ENCODE measurements at places on chromosomes 4 and X.

- DNase-seq = no peak
Observed at GRCh38 chrX:109281483-109282275, 200.2 kb downstream of the GUCY2F start.

DNA sequence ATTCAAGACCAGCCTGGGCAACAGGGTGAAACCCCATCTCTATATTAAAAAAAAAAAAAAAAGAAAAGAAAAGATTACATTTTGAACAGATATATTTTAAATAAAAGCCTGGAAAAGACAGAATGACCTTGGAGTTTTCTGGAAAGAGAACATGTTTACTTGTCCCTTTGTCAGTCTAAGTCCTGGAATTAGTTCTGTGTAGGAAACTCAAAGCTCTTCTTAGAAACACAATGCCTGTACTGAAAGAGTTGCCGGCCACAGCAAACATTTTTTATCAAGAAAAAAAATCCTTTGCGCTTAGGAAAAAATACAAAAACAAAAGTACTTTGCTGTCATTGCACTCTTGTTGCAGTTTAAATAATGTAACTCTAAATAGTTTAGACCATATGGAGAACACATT, 59.6 kb downstream of the SMIM31 start:
- no peak for DNase-seq

DNA sequence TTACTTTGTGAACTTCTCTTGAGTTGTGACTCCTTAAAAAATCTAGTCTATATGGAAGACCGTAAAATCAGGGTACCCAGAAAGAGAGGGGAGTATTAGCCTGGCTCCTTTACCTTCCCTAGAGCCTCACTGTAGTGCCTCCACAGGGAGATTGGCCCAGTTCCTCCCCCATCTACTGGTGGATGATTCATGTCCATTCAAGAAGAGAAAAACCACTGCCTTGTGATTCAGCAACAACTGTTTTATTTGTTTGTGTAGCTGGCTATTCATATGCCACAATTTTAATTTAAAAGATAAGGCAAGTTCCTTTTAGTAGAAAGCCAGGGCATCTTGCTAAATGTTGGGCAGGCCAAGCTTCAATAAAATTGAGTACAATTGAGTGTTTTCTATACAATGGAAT, 221.8 kb upstream of the KCNIP4 start:
- no peak for DNase-seq

DNA sequence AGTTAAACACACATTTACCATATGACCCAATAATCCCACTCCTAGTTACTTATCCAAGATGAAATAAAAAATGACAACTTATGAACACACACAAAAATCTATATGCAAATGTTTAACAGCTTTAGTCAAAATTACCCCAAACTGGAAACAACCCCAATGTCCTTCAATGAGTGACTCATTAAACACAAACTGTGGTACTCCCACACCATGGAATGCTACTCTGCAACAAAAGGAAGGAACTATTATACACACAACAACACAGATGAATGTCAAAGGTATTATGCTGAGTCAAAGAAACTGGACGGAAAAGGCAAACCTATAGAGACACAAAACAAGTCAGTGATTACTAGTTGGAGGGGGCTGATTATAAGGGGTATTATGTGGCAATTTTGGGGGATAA, 40.5 kb downstream of the MED14 start:
- no peak for DNase-seq

- DNase-seq = no peak
Observed at GRCh38 chrX:133215017-133215416, 3.1 kb downstream of the TFDP3 start.

GRCh38 chr4:137310593-137311490, 221.5 kb downstream of the PCDH18 start:
- no peak for DNase-seq

GRCh38 chrX:39953879-39954278, 143.9 kb downstream of the BCOR start:
- peak; percentile 70 for DNase-seq

GRCh38 chr4:130395871-130396270, 1299.9 kb downstream of the C4orf33 start:
- no peak for DNase-seq

DNA sequence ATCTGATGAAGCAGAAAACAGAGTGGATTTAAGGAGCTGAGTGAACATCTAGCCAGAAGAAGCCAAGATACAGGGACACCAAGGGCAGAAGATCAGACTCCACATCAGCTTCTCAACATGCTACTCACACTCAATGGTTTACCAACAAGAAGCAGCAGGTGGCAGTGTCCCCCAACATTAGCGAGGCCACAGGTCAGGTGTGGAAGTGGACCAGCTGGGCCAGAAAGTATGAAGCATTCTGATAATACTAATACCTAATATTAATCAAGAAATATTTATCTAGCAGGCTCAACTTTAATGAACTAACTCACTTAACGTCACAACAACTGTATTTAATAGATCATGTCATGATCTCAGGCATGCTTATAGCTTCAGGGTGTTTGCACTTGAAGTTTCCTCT, 73.4 kb upstream of the TTC29 start:
- DNase-seq = peak; percentile 78

DNA sequence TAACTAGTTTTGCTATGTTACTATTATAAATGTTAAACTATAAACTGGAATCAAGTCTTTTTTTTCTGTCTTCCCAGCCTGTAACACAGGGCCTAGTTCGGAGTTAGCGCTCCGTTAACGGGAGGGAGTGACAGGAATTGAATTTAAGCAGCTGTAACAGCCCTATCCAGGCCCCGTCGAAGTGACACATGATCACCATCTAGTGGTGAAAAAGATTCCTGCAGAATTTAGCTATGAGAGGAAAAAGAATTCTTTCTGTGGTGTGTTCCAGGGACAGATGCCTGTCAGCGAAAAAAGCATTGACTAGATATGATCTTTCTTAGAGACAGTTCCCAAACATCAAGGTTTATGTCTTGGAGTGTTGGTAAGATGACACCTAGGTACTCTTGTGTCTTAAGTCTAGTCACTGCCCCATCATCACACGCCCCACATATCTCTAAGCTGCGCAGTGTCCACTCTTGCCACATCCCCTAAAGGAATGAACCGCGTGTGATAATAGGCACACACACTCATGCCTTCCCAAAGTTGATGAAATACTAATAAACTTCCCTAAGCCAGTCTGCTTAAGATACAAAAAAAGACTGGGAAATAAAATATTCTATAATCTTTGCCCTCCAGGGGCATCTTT, 2.1 kb downstream of the GAB3 start:
- no peak for DNase-seq

DNA sequence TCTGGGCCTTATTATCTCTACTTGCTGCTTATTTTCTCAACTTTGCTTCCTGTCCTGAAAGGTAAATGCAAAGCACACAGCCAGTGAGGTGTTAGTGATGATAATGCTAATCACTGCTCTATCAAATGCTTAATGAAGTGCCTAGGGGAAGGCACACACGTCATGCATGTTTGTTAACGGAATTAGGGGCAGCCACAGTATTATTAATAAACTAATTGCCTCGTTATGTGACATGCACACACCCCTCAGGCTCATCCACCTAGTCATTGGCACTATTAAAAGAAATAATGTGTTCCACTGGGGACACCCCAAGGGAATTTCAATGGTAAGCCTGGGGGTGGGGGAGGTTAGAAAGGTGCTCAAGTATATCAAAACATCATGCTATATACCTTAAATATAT, 125.2 kb downstream of the GUCY2F start:
- DNase-seq = no peak

DNA sequence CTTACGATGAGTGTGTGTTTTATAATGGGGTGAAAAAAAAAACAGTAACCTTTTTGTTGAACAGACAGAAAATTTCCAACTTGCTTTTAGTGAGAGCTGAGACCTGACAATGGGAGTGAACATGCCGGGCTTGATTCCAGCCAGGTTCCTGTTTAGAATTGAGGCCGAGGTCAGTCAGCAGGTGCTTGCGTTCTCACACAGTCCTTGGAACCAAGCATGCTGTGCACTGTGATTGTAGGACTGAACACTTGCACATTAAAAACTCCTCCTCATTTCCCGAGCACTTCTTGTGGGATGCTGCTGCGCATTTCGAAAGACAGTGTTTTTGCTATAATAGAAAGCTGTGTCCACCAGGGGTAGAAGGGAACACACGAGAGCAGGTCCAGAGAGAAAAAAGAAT, 51.8 kb downstream of the TMEM131L start:
- no peak for DNase-seq

GRCh38 chrX:11129534-11130105, 18.5 kb downstream of the HCCS start:
- no peak for DNase-seq

- no peak for DNase-seq
Observed at GRCh38 chr4:174657472-174657871, 135.2 kb upstream of the HPGD start.

DNA sequence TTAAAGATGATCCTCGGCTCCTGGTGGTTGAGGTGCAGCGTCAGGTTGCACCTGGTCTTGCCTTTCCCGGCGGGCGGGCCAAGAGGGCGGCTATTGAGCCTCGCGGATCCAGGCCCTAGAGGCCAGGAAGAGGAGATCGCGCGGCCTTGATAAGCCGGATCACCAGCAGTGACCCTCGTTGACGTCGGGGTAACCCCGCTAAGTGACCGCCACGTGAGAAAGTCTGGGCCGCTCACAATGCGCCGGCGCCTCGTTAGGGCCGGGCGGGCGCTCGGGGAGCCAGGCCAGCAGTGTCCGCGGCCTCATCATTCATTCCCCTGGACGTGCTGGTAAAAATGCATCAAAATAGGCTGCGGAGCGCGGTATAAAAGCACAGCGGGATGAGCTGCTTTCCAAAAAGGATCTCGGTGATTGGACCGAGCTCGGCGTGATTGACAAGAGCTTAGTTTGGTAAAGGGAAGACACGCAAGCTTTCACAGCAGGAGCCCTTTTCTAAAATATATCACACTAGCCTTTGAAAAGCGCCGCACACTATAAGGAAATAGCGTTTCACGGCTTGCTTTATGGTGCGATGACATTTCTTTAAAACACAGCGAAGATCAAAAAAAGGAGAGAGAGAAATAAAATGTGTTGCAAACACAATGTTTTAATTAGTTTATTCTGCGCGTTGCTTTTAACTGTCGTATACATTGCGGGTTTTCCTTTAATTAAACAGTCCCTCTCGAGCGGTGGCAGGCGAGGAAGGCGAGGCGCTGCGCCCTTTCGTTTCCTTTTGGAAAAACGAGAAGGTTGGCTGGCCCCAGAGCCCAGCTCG, 15.9 kb upstream of the ZIC3 start:
- DNase-seq = no peak

Measured in ascending aorta (tissue), 2 donors.